ENCODE measurements at places on chromosomes 7 and 10.

GRCh38 chr10:86632009-86632800 is 22.1 kb upstream of the OPN4 start:
- DNase-seq, result no peak

DNA sequence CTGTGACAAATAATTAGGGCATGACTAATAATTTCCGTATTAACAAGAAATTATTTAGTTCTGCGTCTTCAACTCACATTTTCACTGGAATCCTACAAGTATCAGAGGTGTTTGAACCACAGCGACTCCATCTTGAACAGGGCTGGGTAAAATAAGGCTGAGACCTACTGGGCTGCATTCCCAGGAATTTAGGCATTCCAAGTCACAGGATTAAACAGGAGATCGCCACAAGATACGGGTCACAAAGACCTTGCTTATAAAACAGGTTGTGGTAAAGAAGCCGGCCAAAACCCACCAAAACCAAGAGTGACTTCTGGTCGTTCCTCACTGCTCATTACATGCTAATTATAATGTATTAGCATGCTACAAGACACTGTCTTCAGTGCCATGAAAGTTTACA is 14.9 kb upstream of the LANCL2 start:
- no peak for DNase-seq

- no peak for DNase-seq
Observed at GRCh38 chr7:33243319-33243881, 114.0 kb downstream of the BBS9 start.

- no peak for DNase-seq
Observed at GRCh38 chr10:78147202-78147601, 113.5 kb downstream of the RPS24 start.

DNA sequence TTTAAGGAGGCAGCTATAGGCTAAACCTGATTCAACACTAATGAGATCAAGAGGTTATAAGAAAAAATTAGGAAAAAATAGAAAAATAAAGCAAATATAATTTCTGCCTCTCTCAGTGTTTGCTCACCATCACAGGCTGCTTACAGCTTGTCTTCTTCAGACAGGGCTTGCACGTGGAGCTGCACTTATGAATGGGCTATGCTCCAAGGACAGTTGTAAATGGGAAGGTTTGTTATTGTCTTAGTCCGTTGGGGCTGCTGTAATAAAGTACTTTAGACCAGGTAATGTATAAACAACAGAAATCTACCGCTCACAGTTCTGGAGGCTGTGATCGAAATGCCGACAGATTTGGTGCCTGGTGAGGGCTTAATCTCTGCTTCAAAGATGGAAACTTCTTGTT is 219.8 kb downstream of the NEBL start:
- DNase-seq, result no peak

DNA sequence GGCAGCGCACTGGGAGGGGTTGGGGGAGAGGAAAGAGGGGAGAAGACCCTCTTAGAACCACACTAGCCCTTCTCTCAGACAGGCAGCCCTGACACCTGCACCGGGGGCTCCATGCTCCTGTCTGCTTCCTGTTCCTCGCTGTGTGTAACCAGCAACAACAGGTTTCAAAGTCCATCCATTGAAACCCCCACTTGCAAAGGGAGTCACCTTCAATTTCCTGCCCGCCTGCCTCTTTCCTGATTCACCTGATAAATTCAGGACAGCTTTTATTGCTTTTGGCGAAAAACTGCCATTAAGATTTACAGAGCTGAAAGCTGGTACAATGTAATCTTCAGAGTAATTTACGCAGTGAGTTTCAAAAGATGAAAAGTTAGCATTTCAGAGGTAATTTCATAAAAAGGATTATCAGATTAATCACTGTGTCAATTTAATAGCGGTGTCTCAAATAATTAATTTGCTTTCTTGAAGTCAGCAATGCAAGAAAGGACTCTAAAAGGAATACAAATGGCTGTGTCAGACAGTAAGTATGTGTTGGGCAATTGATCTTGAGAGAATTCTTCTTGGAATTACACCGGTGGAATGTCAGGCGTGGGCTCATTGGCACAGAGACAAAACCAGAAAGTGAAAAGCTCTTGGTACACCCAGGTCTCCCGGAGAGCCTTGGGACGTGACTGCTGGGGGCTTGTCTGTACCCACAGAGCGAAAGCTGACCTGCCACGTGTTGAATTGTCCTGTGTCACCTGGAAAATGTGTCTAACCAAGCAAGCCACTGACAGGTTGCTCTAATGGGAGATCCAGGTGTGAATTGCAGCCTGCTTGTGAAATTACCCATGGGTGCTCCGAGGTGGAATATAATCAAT is 60.7 kb downstream of the TMEM209 start:
- DNase-seq, result no peak

DNA sequence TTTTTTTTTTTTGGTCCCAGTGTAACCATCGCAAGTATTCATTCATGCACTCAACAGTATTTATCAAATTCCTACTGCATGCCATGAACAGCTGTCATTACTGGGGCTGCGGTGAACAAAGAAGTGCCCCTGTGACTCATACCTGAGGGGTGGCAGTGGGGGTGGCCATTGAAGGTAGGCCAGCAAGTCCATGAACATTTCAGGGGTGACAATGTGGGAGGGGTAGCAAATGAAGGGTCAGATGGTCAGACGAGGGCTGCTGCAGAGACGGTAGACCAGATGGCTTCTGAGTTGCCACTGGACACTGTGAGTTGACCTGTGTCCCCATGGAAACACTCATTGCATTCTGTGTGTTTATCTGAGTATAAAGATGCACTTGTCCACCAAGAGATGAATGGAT is 92.5 kb upstream of the PITRM1 start:
- DNase-seq, result no peak

DNA sequence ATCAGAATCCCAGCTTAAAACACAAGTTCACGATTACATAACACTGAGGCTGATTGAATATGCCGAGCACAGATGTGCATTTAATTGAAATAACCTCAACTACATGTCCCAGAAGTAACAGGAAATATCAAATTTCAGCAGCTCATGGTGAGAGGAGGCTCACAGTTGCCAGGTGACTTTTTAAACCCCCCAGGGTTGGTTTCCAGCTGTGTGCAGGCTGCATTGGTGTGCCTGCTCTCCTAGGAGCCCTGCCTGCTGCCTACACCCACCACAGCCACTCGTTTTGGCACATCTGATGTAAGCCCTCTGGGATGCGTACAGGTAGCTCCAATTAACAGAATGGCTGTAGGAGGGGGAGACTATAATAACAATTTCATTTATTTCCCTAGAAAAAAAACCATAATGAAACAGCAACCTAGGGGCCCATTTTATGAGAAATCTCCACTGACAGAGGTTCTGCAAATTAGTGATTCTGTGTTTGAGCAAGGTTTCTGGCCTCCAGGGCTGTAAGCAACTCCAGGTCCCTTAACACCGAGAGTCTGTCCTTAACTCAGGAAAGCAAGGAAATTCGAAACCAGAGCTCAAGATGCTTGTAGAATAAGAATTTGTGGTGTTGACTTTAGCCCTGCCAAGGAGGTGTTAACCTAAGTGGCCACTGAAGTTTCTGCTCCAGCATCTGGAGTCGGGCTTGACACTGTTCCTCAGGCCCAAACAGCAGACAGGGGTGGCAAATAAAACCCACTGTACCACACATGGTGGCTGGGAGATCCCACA is 161.9 kb downstream of the BMPER start:
- DNase-seq, result no peak

DNA sequence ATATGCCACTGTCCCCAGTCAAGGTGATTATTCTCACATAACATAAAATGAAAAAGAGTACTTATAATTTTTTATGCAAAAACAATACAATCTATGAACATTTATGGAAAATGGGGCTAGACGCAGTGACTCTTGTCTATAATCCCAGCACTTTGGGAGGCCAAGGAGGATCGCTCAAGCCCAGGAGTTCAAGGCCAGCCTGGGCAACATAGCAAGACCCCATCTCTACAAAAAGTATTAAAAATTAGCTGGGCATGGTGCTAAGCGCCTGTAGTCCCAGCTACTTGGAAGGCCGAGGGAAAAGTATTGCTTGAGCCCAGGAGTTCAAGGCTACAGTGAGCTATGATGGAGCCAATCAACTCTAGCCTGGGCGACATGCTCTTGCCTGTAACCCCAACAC is 14.5 kb upstream of the ANAPC16 start:
- DNase-seq, result no peak

GRCh38 chr10:16271571-16271970 is 165.2 kb upstream of the PTER start:
- no peak for DNase-seq

DNA sequence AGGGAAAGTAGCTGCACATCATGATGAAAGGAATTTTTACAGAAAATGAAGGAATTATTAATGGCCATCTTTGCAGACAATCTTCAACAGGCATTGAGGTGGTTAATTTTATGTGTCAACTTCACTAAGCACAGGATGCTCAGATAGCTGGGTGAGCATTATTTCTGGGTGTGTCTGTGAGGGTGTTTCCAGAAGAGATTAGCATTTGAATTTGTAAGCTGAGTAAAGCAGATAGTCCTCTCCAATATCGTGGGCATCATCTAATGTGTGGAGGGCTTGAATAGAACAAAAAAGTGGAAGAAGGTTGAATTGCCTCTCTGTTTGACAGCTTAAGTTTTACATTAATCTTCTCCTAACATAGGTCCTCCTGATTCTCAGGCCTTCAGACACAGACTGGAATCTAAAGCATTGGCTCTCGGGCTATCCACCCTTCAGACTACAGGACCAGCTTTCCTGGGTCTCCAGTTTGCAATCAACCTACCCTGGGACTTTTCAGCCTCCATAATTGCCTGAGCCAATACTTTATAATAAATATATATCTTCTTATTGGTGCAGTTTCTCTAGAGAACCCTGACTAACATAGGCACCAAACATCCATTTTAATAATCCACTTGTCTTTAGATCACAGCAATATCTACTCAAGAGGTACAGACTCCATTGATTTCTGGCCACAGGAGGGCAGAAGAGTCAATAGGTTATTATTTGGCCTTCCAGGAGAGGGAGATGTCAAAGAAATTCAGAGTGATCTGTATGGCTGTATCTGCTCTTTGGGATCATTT is 10.5 kb upstream of the CRPPA start:
- no peak for DNase-seq
